Fibroblast of skin of back (primary cell): ENCODE measurements at places on chromosomes 13 and 19.

DNA sequence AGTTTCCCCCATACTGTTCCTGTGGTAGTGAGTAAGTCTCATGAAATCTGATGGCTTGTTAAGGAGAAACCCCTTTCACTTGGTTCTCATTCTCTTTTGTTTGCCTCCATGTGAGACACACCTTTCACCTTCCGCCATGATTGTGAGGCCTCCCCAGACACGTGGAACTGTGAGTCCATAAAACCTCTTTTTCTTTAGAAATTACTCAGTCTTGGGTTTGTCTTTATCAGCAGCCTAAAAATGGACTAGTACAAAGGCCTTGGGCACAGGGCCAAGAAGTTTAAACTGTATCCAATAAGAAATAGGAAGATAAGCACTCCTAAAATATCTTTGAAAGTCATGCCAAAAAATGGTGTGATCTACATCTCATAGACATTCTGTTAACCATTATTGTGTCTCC lies 176.9 kb downstream of the TBC1D4 start:
- DNase-seq = no peak

- no peak for DNase-seq
Measured at GRCh38 chr13:45713721-45714120, 11.6 kb downstream of the CBY2 start.

DNA sequence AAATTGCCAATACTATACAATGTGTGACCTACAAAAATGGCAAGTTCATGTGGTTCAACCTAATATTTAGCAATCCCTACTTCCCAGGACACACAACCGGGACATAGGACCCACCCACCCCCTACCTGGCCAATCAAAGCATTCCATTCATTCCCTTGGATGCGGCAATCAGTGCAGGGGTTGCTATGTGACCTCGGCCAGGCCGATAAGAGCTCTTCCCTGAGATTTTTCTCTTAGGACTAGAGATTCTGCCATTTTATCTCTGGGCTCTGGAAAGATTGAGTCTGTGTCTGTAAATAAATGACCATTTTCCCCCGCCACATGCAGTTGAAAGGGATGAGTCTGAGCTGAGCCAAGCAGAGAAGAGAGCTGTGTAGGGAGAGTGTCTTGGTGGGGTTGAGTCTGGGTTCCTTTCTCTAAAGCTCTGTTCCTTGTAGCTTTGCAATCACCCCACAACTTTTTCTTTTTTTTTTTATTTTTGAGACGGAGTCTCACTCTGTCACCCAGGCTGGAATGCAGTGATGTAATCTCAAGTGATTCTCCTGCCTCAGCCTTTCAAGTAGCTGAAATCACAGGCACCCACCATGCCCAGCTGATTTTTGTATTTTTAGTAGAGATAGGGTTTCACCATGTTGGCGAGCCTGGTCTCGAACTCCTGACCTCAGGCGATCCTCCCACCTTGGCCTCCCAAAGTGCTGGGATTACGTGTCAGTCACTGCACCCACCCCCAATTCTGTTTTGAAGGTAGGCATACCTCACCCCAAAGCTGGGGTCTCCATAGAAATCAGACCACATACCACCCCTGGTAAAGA lies 7.4 kb downstream of the IFNL1 start:
- no peak for DNase-seq

- DNase-seq = no peak
Measured at GRCh38 chr19:42051166-42052115, 18.6 kb downstream of the GRIK5 start.

DNA sequence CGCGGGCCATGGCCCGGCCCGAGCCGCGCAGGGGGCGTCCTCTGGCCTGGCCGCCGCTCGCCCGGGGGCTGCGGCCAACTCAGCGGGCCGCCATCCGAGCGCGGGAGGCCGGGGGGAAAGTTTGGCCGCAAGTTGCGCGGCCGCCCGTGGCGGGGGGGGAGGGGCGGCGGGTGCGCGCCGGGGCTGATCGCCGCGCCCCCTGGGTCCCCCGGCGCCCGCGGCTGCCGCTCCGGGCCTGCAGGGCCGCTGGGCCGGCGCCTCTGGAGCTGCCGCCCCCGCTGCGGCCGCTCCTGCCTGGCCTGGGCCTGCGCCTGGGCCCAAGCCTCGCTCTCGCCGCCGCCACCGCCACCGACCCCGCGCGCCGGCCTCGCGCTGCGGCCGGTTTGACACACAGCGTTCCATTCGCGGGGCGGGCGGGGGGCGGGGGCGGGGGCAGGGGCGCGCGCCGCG lies at the start of gene NR2F6:
Gene NR2F6 (minus strand): TSS at position 385 of the 450 bp plus-strand sequence. CDS start 699 bp downstream, outside the sequence.
- DNase-seq = no peak

- no peak for DNase-seq
Measured at GRCh38 chr19:14439014-14439413, 5.9 kb downstream of the PKN1 start.

DNA sequence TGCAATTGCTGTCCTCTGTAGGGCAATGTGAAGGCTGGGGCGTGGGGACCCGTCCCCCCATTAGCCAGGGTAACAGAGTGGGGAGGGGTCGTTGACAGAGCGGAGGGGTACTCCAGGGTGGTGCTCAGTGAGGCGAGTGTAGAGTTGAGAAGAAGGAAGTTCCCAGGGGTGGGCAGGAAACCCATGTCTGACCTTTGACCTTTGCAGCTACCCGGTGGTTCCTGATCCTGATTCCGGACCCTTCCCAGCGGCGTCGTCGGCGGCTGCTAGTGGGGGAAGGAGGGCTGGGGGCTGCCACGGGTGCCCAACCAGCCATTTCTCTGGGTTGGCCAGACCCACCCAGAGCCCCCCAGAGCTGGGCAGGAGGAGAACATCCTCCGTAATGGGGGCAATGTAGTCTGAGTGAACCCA lies 2.1 kb upstream of the PLVAP start:
- DNase-seq = no peak

GRCh38 chr13:97538203-97538602 lies 104.2 kb downstream of the RAP2A start:
- no peak for DNase-seq

- DNase-seq = peak; percentile 9
Measured at GRCh38 chr13:45120967-45121831, 889 bp downstream of the GTF2F2 start.

GRCh38 chr19:789701-790060 lies 7.6 kb upstream of the PTBP1 start:
- no peak for DNase-seq

DNA sequence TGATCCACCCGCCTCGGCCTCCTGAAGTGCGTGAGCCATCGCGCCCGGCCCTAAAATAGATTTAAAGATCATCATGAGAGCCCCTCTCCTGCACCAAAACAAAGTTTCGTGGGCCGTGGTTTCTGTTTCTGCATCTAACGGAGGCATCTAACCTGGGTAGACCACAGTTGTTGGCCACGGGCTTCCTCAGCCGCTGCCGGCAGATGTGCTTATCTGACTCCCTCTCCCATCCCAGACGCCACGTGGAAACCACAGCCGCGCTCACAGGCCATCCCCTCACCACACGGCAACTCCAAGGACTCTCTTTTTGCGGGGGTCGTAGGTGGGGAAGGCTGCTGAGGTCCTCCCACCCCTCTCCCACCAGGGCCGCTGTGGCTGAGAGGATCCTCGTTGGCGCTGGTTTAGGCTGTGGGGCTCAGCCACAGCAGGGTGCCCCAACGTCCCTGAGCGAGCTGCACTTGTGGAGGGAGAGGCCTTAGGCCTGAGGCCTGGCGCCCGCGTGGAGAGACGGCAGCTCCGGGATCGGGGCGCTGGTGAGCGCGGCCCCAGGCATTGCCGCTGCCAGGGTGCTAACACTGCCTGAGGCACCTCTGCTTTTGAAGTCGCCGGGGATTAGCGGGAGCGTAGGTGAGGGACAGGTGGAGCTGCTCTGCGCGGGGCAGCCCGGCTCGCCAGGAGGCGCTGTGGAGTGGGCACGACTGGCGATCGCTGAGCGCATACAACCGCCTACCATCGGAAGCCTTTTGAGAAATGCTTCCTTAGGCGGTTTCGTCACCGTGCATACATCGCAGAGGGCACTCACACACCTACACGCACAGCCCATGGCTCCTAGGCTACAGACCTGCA lies 8.9 kb downstream of the ZSCAN1 start:
- no peak for DNase-seq

DNA sequence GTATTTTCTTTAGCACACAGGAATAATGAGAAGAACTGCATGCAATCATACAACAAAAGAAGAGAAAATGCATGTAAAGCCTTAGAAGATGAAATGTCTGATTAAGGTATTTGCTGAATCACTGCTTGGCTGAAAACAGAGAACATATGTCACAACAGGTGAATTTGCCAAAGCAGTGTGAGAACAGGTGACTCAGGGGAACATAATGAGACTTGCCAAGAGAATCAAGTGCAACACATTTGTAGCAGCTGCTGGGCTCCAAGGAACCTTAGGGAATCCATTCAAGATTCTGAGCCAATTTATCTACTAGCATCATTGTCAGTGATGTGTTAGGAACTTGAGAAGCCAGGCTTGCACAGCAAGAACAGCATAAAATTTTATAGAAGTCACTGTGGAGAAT lies 273.1 kb downstream of the PCDH20 start:
- DNase-seq = no peak

DNA sequence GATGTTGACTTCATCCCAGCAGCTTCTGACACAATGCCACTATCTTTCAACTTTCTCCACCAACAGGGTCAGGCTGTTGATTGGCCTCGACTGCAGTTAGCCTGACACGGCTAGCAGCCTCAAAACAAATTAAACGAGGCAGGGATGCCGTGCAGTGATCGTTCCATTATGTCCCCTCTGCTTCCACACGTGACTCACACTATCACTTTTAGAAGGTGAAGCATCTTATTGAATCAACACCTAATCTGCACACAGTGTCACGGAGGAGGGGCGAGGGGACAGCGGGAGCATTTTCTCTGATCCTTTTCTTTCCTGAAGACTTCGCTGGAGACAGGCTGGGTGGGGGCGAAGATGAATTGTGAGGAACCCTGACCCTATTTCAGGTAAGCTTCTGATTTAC lies 241.9 kb upstream of the ZNF507 start:
- no peak for DNase-seq

DNA sequence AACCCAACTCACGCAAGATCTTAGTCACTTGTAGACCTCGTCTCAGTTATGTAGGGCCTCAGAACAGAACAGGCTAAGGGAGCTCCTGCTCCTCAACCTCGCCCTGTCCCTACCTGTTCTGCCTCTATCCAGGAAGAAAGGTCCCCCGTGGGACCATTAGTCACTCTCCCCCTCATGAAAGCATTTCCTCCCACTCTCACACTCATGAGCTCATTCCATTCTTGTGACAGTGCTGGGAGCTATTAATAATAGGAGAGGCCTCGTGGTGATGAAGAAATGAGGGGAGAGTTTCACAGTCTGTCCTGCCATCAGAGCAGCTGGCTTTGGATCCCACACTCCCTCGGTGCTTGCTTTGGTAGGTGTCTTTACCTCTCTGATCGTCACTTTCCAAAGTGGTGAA lies 10.2 kb downstream of the PPP2R1A start:
- DNase-seq = peak; percentile 86

GRCh38 chr13:99157046-99157445 lies 43.6 kb upstream of the UBAC2 start:
- DNase-seq = no peak

DNA sequence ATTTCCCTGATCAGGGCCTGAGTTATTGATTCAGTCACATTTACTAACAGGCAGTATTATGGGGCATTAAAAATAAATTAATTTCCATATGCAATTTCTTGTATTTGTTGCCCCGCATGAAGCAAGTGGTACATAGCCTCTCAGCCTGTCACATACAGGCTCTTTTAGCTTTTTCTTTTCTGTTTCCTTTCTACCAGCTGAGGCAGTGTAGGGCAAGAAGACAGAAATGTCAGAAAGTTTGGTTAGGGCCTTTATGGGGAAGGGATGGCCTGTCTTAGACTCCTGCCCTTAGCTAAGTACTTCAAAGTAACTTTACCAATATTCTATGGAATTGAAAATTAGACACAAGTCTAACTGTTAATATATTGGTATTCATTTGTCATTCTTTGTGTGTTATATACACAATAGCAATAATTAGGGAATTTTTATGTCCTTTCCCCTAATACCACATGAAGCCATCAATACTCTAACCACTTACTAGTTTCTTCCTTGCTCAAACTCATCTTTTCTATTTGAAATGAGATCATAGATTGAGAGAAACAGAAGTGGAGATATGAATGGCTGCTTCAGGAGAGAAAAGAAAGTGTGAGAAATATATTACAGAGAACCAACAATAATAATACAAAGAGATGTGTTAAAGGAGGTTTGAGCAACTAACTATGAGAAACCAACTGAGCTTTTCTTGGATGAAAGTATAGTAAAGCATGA lies 669.6 kb downstream of the PCDH17 start:
- DNase-seq = no peak
